NCI-H345 (cell line): ENCODE measurements at places on chromosomes 1 and 21.

DNA sequence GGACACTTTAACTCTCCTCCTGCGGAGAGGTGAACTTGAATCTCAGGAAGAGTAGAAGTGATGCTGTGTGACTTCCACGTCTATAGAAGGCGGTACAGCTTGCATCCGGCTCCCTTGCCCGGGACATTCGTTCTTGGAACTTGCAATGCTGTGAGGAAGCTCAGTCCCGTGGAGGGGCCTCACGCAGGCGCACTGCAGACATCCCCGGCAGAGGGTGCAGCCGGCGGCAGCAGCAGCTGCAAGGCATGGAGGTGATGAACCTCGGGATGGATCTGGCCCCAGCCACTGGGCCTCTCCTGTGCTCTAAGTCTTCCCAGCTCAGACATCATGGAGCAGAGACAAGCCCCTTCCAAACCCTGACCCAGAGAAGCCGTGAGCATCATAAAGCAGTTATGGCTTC, 61.8 kb upstream of the SOD1 start:
- DNase-seq, result no peak

DNA sequence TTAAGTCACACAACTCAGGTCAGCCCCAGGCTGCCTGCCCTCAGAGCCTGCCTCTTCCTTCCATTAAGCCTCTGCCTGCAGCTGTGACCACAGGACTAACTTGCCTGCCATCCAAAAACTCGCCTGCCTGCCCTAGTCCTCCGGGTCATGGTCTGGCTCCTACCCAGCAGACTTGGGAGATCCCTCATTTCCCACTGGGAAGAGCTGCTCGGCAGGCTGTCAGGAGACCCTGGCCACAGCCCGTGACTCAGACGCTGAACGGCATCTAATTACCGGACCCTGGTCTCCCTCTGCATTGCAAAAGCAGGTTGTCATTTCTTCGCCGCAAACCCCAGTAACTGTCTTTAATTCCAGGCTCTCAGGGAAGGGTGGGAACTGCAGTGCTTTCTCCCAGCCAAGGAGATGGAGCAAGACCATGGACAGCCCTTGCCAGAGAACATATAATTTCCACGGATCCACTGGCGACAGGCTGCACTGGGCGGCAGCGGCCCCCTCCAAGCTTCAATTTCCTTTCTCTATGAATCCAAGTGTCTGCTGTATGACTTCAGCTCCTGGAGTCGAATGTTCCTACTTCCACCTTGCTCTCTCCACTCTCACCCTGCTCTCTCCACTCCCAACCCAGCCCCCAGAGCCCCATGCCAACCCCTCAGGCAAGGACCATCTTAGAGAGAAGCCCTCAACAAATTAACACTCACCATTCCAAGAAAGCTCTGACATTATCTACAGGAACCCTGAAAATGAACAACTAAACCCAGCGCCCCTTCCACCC, 20.4 kb downstream of the OLFML2B start:
- no peak for DNase-seq

GRCh38 chr21:42616941-42617340, 36.5 kb upstream of the PDE9A start:
- DNase-seq, result no peak

DNA sequence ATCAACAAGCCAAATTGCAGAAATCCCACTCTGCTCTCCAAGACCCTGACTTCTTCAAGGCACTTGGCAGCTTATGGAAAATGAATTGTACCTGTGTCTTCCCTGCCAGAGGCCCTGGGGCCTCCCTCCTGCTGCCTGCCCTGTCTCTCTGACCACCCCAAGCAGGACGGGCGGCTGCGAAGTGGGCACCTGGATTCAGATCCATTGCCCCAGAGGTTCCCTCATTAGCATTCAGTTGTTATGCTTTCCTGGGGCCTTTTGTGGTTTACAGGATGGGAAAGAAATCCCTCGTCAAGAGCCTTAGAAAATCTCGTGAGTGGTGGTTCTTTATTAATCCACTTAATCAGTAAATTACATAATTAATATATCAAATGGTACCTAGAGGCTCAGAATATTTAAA, 179.3 kb downstream of the TNR start:
- no peak for DNase-seq

GRCh38 chr1:217924924-217925323, 293.8 kb downstream of the SPATA17 start:
- DNase-seq, result no peak

DNA sequence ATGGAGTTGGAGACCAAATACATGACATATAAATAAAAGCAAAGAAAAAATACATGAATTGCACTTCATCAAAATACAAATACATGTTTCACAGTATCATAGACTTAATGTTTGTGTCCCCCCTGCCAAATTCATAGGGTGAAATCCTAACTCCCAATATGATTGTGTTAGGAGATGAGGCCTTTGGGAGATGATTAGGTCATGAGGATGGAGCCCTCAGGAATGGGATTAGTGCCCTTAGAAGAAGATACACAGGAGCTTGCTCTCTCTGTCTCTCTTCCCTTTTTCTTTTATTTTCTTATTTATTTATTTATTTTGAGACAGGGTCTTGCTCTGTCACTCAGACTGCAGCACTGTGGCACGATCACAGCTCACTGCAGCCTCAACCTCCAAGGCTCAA, 26.0 kb upstream of the FAM131C start:
- DNase-seq, result no peak

- no peak for DNase-seq
These were observed 129.6 kb upstream of the COA6 start for GRCh38 chr1:234243521-234244260.

DNA sequence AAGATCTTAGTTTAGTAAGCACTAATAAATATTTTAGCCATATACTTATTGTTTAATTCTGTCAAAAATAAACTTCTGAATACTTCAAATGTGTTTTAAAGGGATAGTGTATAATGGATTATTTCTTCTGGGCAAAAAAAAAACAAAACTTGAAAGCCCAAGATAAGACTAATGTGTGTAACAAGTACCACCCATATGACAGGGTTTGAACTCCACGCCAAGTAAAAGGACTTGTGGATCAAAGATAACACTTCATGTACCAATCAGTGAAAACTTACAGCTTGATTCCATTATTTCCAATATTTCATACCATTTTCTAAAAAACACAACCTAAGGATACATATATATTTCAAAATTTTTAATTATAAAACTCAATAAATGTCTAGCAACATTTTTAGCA, 59.5 kb downstream of the DENND1B start:
- no peak for DNase-seq

GRCh38 chr1:6450943-6451373, 15.0 kb downstream of the TNFRSF25 start:
- DNase-seq, result no peak

- no peak for DNase-seq
These were observed 110.8 kb downstream of the LACTBL1 start for GRCh38 chr1:22861764-22862440.

DNA sequence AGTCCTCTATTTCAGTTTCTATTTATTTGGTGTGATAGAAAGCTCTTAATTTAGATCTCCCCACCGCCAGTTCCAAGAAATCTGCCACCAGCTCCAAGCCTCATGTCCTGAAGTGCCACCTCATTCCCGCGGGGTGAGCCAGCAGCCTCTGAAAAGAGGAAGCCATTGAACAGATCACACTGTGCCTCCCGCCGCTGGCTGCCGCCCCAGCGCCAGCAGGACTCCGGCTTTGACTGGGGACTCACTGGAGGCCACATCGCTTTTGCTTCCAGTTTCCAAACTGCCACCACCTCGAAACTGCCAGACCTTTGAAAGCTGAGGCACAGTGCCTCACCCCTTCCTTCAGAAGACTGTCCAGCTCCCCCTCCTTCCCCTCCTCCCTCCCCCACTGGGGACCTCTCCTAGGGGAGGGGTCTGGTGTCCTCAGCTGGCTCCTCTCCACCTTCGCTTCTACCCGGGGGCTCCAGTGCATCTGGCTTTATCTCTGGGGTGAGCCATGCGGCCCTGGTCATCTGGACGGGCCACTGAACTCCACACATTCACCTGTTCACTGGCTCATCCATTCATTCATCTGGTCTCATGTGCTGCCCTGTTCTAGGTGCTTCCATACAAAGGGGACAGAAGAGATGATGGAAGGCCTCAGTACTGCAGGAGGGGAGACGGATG, 58.9 kb downstream of the VPS26C start:
- peak; percentile 56 for DNase-seq

GRCh38 chr1:194300776-194301175, 1114.4 kb upstream of the B3GALT2 start:
- no peak for DNase-seq

- DNase-seq, result no peak
These were observed 7.8 kb upstream of the GPR61 start for GRCh38 chr1:109531826-109532364.

- DNase-seq, result no peak
These were observed 239.6 kb upstream of the FOXD3 start for GRCh38 chr1:63082766-63083165.

DNA sequence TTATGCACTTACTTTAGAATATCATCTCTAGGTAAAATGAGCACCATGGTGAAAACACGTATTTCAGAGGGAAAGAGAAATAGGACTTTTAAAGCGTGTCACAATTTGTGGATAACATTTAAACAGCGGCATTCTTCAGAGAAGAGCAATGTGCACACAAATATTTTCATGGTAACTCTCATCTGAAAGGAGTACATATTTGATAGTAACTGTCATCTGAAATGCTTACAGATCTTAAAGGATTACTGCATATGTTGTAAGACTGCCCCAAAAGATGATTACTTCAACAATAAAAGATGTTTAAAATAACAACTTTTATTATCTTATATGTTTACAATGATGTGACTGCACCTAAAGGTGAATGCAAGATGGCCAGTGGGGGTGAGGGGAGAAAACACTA, 408.8 kb downstream of the PLA2G4A start:
- DNase-seq, result no peak

DNA sequence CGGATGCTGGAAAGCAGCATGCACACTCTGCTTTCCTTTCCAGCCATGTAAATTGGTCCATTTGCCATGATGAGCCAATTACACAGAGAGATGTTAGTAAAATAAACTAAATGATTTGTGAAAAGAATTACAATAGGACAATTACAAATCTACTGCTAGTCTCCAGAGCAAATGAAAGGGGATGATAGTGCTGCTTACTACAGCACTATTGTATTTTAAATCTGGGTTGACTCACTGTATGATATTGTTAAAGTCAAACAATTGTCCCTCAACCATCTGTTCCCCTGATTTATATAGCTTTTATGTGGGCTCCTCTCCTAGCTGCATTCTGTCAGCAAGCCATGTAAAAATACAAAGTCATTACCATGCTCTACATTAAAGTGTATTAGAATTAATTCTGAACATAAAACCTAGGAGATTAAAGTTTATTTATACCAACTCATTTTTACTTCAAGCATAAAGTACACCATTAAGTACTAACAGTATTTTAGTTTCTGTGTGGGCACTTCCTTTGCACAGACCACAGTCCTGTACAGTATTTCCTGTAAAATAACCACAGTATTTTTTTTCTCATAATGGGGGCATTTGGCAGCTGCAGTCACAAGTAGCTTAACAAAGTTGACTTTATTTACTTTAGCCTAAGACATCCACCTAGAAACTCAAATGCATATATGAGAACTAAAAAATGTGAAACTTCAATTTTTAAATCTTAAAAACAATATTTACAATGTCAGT, 135.8 kb downstream of the VAV3 start:
- peak; percentile 4 for DNase-seq

DNA sequence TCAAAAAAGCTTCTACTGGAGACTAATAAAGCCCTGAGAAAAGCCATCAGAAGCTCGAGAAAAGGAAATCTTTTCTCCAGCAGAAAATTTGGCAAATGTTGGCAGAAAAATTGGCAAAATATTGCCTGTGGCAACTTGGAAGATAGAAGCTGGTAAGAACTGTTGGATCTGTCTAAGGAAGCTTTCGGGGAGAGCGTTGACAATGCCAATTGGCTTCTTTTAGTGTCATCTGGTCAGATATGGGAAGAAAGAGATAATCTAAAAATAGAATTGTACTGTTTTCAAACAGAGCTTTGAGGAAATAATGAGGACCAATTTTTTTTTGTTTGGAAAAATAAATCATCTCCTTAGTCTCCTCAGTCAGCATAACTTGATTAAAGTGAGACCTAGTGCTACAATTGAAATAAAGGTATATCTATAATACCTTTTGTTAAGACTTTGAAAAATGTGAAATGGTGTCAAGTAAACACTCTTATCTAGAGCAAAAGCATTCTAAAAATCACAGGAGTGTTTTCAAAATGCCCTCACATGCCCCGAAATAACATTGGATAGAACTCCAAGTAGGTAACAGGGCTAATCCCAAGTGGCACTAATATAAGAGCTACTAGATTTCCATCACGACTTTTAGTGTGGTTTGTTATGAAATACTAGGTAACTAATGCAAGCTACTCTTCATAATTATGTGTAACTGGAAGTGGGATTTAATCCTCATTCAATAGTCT, 882.2 kb upstream of the B3GALT2 start:
- no peak for DNase-seq

GRCh38 chr1:183983371-183984105, 54.0 kb downstream of the COLGALT2 start:
- DNase-seq, result no peak

DNA sequence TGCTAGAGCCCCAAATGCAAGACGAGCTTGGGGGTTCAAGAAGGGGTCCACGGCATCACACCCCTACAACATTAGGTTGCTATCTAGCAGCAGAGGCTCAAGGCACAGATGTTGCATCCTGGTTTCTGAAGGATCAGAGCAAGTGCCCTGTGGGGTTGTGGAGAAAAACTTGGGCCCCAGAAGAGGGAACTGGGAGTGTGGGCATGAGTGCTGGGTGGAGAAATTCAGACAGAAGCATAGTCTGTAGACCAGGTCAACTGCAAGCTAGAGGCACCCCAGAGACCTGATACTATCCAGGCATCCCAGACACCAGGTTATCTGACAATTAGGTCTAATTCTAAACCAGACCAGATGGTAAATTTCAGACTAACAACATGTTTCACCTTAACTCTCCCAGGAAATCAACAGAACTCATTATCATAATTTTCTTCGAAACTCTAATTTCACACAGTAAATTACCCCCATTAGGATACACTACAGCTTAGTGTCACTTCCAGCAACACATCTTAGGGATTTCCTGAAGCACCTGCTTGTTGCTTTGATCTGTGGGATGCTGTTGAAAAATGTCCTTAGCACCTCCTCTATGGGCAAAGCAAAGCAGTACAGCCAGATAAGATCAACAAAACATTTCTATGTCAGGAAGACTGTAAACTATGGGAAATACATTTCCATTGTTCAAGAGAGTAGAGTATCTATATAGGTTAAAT, 179.3 kb downstream of the VAV3 start:
- no peak for DNase-seq

GRCh38 chr1:240784776-240785175, 172.8 kb upstream of the GREM2 start:
- no peak for DNase-seq

- DNase-seq, result no peak
These were observed 67.1 kb downstream of the KCNJ15 start for GRCh38 chr21:38323721-38324531.

- no peak for DNase-seq
These were observed 59.4 kb downstream of the SYT6 start for GRCh38 chr1:114094363-114094634.

GRCh38 chr1:41118645-41119044, 97.1 kb upstream of the SLFNL1 start:
- no peak for DNase-seq

GRCh38 chr1:192869308-192869940, 60.6 kb downstream of the RGS2 start:
- no peak for DNase-seq

GRCh38 chr1:16915627-16915973, 6.1 kb upstream of the CROCC start:
- DNase-seq, result no peak

GRCh38 chr1:37878071-37878470, 18.7 kb upstream of the MTF1 start:
- no peak for DNase-seq
